ENCODE measurements at places on chromosomes 3 and 15.

DNA sequence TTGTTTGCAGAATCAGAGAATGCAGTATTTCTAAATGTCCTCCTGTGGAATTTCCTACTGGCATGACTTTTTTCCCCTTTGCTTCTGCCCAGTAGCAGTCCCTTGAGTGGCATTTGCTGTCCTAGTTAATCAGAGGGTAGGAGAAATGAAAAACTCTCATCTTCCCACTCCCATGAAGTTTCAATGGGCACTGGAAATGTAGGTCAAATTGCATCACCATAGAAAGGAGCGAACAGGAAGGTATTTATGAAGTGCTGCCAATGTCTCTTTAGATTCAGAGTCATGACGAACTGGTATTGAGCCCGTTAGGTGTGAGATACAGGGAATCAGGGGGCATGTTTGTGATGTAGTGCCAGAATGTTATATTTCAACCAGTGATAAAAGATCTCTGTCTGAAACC lies 23.2 kb downstream of the ATXN7 start:
- DNase-seq: no peak

GRCh38 chr15:85597155-85597815 lies 197.4 kb downstream of the KLHL25 start:
- no peak for DNase-seq

DNA sequence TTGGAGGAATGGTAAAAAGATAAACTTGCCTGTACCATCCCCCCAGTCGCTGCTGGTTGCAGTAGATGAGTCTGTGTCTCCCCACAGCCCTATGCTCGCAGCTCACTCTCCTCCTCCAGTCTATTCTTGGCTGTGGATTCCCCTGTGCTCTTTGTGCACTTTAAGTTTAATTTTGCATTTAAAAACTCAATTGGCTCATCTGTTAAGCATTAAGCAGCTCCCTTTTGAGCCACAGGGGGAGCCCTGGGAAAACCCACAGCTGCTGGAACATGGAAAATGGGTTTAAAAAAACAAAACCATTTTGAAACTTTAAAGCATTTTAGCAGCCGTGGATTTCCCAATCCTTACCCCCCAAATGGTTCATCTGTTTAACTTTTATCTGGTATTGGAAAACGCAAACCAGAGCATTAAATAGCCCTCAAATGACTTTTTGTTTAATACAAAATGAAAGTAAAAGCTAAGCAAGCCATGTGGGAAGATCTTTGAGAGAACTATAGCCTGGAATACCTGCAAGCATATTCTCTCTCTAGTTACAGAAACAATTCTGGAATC lies 536.9 kb downstream of the ZIC1 start:
- DNase-seq: no peak

DNA sequence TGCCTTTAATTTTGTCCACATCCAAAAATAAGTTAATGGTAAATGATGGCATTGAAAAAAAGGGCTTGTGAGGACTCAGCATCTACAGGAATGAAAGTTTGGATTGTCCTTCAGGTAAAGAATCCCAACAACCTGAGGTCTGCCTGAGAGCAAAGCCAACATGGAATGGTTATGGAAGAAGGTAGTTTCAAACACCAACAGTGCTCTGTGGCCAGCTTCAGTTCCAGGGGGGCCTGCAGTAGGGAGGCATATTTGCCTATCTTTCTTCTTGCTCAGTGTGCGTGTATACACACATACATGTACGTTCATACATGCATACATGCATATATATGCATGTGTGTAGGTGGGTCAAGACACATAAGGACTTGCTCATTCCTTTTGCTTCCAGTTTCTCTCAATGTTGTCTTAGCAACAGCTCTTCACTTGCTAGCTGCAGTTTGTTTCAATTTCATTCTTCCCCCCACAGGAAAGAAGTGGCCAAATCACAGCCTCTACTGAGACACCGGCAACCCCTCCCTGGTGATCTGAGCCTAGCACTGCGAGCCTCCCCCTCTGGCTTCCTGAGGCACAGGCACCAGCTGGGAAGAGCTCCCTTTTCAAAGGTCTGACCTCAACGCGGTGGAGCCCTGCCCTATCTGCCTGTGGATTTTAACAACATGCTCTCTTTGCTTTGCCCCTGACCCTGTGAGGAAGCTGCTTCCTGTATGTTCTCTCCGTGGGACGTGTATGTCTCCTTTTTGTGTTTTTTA lies 146.2 kb downstream of the KLF13 start:
- DNase-seq: peak; percentile 31

DNA sequence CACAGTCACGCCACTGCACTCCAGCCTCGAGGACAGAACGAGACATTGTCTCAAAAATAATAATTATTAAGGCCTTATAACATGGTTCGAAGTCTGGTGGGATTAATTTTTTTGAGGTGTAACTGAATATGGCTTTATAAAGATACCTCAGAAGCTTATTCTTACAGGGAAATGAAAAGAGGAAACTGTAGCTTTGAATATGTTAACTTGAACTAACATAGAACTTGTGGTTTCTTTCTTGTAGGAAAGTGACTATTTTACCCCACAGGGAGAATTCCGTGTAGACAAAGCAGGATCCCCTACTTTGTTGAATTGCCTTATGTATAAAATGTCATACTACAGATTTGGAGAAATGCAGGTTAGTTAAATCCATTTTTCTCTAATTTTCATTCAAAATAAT lies 96.3 kb downstream of the STT3B start:
- no peak for DNase-seq

DNA sequence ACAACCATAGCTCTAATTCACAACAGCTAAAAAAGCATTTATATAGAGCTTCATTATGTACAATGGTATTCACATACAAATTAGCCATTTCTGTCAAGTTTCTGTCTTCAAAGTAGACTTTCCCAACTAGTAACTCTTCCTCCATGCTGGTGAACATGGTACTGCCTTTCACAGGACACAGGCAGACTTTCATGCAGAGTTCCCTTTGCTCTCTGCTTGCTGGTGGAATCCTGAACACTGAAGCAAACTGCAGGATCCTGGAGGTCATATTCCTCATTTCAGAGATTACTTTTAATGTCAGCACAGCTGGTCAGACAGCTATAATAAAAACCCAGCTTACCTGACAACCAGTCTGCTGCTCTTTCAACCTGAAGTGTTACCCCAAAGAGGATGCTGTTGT lies 53.6 kb downstream of the TASOR start:
- DNase-seq: no peak

GRCh38 chr15:66167854-66168253 lies 85.7 kb downstream of the MEGF11 start:
- DNase-seq: no peak

GRCh38 chr3:179716226-179716625 lies 63.4 kb downstream of the USP13 start:
- no peak for DNase-seq

DNA sequence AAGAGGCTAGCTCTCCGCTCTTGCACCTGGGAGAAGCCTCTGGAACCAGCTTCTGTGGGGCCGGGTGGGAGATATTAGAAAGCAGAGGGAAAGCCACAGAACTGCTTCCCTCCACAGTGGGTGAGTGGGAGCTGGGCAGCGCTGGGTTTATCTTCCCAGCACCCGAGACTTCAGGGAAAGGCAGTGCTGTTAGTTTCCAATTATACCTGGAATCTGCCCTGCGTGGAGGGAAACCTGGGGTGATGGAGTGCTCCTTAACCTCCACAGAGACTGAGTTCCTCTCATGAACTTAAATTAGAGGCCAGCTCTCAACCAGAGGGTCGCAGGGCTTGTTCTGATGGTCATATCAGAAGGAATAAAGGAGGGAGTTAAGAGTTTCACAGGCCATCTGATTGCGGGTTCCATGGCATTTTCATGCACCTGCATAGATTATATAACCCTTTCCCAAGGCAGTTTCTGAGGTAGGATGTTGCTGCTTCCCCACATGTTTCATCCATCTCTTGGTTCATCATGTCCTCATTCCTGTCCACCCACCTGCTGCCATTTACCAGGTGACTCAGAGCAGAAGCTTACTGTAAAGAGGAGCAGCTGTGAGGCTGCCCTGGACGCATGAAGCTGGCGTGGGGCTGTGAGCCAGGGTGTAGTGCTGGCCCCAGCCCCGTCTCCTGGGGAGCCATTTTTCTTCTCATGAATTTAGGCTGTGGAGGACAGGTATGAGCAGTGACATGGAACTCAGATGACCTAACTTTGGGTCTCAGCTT lies 42.5 kb downstream of the CA12 start:
- no peak for DNase-seq

GRCh38 chr3:10495003-10495402 lies 10.4 kb downstream of the ATP2B2 start:
- DNase-seq: no peak

GRCh38 chr3:169118666-169119370 lies 544.7 kb downstream of the MECOM start:
- DNase-seq: no peak

DNA sequence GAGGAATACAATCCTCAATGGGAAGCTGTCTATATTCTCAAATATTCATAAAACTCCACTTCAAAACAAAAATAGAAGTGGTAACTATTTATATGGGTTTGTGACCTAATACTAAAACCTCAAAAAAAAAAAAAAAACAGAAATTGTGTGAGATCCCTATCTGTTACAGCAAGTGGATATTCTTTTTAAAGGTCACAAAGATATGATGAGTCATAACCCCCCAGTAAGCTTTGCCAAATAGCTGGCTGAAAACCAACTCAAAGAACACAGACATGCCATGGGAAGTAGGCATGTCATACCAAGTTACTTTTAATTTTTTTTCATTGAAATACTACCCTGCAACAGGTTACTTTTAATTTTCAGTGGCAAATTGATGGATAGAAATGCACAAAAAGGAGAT lies 62.5 kb downstream of the CBLB start:
- DNase-seq: no peak

- no peak for DNase-seq
These were observed 42.9 kb upstream of the LRRFIP2 start for GRCh38 chr3:37217098-37217849.

DNA sequence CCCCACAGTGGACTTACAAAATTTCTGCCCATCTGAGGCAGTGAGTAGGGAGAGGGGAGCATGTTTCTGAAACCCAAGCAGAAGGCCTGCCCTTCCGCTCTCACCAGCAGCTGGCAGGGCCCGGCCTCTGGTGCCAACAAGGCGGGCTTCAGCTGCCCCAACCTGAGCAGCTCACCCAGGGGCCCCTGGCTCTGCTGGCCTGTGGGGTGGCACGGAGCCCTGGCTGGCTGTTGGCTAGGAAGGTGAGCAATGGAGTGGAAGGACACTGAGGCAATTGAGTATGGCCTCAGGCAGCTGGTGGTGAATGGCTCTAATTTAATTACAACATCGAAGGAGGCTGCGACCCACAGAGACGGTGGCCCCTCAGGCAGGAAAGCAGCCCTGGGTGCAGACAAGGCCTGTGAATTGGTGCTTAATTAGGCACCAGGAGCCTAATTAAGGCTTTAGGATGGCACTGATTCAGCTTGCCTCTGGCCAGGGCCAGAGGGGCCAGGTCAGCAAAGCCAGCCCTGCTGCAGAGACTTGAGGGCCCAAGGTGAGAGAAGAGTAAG lies 60.9 kb downstream of the ST8SIA2 start:
- DNase-seq: no peak

DNA sequence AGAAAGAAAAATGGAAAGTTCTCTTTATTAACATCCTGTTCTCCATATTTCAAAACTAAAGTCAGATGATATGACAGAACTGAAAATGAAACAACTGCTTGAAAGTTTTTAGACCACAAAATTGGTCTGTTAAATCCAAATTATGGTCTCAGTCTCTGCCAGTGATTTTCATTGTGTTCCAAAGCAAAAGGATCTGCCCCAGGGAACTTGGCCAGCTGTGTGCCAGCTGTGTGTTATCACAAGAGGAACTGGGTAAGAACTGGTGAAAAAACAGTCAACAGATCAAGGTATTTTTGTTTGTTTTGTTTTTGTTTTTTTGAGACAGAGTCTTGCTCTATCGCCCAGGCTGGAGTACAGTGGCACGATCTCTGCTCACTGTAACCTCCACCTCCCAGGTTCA lies 323.3 kb downstream of the CTNNB1 start:
- DNase-seq: no peak

DNA sequence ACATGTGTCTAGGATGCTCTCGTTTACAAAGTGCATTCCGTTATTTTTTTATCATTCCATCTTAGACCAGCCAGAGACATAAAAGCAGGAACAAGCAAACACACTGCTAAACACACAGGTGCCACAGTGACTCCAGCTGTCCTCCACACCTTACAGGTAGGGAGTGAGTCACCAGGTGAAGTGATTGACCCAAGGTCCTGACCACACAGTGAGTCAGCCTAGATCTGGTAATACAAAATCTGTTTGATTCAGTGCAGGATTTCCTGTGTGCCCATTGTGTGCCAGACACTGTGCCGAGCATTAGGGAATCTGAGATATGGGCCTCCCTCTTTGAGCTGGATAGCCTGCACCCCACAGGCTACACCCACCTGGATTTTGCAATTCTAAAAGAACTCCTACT lies 16.7 kb upstream of the BFSP2 start:
- DNase-seq: no peak

- DNase-seq: no peak
These were observed 29.8 kb upstream of the FAM98B start for GRCh38 chr15:38424101-38424552.

DNA sequence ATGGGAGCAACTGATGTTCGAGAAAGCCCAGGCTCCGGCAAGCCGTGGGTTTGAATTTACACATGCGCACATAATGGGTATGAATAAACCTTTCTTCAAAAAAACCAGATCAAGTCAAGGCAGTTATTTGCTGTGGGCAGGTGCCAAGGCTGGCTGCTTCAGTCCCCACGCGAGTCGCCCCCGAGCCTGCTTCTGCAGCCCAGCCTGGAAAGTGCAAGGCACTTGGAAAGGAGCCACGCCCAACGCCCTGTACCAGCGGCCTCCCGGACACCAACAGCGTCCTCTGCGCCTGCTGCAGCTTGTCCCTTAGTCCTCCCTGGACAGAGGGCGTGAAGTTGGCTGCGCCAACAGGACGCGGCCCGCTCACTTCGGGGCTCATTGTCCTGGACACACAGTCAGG lies 68.9 kb downstream of the KLF15 start:
- no peak for DNase-seq

- no peak for DNase-seq
These were observed 978 bp downstream of the KCNMB2 start for GRCh38 chr3:178537122-178537705.

GRCh38 chr3:141979050-141979671 lies 102.7 kb downstream of the ATP1B3 start:
- DNase-seq: no peak

Measured in lower leg skin (tissue), 4 donors.